SJSA1 (cell line): ENCODE measurements at places on chromosomes 3 and 15. TPM values are rescaled to one million over a fixed set of nuclear protein-coding genes. Genes with fewer than 3 reads are reported as not detected.
A peak's percentile ranks its signal among the peaks of the same experiment; 100 is the strongest.

PLSCR2 gene
- not detected in 2 replicates for total RNA-seq

LYZL4 gene
- total RNA-seq = not detected in 2 replicates

CYB561D2 gene
- total RNA-seq = 13.7 and 14.3 TPM in 2 replicates

PPP1R14D gene
- not detected in 2 replicates for total RNA-seq

CRBN gene
- 18.5 and 52.5 TPM in 2 replicates for total RNA-seq

CFAP161 gene
- total RNA-seq = not detected in 2 replicates

EPB42 gene
- not detected in 2 replicates for total RNA-seq

GRCh38 chr3:188476935-188477334, 323.0 kb downstream of the LPP start:
- DNase-seq = no peak

DNA sequence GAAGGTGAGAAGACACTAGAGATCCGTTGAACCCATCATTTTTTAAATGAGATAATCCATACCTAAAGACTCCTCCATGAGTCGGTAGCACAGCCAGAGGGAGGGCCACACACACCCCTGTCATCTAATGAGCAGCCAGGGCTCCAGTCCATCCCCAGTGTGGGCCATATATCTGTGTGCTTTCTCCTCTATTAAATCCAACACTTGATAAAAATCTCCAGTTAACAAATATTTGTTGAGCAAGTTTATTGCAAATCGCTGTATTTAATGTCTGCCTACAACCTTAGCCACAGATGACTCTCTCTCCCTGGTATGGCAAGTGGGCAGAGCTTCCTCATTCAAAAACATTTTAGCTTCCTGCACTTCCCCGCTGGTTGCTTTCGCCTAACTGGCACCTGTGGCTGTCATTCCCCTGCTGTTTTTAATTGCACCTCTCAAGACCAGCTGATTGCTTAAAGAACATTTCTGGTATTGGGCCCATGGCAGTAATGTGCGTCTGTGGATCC, 82.8 kb downstream of the SMAD3 start:
- DNase-seq = peak; percentile 68

GRCh38 chr3:19220311-19220710, 72.0 kb downstream of the KCNH8 start:
- no peak for DNase-seq

DNA sequence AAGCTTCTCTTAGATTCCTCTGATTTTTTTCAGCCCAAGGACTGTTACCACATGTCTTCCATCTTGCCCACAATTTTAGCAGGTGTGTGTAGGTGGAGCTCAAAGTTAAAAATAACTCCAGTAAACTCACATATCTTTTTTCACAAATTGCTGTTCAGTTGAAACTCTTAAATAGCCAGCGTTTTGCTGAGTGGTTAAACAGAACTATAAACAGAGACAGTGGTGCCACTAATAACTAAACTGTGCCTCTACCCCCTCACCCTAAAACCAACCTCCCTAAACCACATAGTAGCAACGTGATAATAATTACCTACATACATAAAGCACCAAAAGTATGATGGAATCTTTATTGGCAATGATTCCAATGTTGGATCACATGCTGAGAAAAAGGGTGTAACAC, 525.1 kb downstream of the PDCD6IP start:
- DNase-seq = no peak

DNA sequence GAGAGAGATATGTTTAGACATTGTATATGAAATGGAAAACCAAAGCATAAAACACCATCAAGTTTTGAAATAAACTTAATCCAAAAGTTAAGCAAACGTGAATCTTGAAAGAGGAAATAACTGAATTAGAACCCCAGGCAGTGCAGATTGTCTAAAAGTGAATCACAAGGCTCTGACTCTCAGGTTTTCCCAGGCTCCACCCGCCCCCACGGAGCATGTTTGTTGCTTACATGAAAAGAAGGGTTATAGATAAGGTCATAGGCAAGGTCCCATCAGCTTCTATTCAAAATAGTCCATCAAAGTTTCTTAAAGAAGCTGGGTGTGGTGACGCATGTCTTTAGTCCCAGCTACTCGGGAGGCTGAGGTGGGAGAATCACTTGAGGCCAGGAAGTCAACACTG, 29.0 kb upstream of the SLMAP start:
- DNase-seq = no peak

DNA sequence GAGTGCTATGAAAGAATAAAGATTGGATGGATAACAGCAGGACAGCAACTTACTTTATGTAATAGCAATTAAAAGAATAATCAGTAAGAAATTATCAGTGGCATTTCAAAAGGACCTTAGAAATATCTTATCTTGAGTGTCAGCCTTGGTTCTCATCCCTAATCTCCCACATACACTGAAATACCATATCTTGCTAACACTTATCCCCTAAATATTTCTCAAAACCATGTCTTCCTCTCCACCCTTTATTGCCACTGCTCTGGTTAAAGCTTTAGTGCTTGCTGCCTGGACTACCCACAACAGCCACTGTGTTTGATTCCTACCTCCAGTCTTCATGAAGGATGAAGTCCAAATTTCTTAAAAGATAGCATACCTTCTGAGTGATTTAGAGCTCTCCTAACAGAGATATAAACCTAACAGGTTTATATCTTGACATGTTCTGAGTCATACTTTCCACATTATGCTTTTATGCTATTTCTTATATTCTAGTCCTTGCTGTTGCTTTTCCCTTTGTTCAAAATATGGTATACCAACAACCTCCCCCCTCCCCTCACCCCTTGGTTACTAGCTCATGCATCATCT, 202.8 kb downstream of the RSRC1 start:
- no peak for DNase-seq

- no peak for DNase-seq
These were observed 215.6 kb upstream of the VEPH1 start for GRCh38 chr3:157718800-157719199.

- DNase-seq = no peak
These were observed 14.6 kb downstream of the HEMK1 start for GRCh38 chr3:50583897-50584296.

DNA sequence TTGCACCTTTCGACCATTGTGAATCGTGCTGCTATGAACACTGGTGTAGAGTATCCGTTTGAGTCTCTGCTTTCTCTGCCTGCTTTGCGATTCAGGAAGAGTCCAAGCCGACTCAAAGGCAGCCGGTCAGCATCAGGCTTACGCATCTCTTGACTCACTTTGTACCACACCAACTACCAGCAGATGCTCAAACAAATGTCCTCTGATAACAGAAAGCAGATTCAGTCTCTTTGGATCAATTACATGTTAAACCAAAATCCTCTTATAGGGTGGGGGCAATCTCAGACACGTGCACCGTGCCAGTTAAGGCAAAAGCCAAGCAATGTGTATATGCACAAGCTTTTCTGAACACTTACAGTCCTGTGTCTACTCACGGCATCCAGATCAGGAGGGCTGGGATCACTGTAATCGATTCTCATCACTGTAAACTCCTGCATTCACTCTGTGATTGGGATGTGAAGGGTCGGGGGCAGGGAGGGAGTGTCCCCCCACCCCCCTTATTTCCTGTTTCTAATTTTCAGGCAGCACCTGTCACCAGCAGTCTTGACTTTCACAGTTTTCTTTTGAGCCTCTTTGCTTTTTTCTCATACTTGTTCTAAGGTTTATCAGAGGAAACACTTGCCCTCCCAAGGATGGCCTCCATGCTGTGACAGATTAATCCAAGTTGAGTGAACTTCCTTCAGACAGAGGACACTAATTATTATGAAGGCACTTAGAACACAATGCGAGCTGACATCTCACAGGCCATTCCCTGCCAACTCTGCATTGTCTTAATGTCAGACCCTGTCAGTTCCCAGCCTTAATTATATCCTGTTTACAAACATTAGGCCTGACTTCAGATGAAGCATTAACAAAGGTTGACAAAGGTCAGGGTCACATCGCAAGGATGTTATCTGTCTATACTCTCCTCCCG, 153.5 kb downstream of the MECOM start:
- no peak for DNase-seq

GRCh38 chr15:57591822-57592367, at the start of gene MYZAP:
Gene MYZAP (plus strand): TSS chr15:57591904. CDS start chr15:57592035, 131 bp downstream.
- DNase-seq = no peak

DNA sequence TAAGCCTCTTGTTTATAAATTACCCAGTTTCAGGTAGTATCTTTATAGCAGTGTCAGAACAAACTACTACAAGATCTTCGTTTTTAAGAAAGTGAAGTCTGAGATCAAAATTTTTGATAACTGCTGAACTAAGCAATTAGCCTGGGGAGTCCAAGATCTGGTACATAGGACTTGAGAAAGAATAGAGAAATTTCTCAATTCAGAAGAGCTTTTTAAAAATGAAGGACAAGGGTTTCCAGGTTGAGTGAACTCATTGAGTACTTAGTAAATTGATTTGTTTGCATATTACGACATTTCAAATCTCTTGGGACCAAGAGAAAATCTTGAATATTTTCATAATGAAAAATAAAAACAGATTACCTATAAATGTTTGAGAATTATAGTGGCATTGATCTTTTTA, 386.6 kb upstream of the THRB start:
- no peak for DNase-seq

- DNase-seq = no peak
These were observed 294.9 kb downstream of the RORA start for GRCh38 chr15:60933900-60934885.

GRCh38 chr3:120820748-120821147, 78.2 kb downstream of the GTF2E1 start:
- DNase-seq = no peak

DNA sequence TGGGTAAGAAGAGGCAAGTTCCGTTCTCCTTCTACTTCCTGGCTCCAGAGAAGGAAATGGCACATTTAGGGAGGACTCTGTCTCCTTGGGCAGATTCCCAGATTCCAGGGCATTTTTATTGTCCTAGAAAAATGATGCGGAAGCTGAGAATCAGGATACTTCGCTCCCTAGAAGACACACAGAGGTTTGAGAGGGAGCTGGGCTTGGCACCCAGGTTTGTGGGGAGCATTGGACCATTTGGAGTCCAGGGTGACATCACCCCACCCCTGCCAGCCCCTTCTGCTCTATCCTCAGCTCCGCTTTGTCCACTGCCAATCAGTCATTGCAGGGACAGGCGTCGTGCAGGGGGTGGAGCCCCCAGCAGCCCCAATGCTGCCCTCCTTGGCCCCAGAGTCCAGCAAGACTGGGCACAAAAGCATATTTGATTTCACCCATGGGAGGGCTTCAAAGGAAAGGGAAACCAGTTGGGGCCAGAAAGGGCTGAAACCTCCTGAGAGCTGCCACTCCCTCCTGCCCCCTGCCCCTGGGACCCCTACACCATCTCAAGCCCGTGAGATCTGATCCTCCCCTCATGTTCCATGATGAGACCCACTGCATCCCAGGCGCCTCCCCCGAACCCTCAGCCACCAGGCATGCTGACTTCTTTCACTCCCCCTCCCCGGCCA, 129.8 kb upstream of the MEF2A start:
- peak; percentile 24 for DNase-seq

- DNase-seq = peak; percentile 92
These were observed 30.5 kb downstream of the LOXL1 start for GRCh38 chr15:73956743-73957135.

DNA sequence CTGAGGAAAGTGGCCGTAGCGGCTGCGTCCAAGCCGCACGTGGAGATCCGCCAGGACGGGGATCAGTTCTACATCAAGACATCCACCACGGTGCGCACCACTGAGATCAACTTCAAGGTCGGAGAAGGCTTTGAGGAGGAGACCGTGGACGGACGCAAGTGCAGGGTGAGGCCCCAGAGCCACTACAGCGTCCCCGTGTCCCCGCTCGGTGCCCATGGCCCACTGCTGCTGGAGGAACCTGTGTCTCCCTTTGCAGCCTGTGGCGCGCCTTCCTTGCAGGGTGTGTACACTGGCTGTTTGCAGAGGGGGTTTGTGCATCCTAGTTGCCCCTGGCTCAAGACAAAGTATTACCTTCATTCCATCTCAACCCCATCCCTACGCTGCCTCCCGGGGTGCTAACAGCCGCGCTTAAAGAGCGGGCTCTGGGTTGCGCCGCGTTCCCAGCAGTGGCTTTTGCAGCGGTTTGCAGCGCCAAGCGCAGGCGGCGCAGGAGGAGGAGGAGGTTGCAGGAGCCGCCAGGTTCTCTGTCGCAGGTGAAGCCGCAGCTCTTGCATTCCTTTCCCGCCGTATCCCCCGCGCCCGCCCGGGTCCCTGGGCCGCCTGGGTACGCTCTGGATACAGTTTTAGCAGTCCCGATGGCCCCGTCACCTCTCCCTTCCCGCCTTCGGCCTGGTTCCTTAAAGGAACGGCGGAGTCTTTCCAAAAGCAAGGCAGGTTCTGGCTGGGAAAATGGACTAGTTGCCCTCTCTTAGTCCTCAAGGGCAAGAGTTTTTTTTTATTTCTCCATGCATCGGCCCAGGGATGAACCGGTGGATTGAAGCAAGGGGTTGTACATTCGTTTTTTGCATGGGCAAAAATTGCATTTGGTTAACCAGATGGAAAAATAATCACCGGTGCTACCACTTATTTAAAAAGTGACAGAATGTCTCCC, 1.2 kb downstream of the CRABP1 start:
- DNase-seq = no peak

GRCh38 chr3:9098716-9099675, 135.7 kb upstream of the RAD18 start:
- DNase-seq = no peak

DNA sequence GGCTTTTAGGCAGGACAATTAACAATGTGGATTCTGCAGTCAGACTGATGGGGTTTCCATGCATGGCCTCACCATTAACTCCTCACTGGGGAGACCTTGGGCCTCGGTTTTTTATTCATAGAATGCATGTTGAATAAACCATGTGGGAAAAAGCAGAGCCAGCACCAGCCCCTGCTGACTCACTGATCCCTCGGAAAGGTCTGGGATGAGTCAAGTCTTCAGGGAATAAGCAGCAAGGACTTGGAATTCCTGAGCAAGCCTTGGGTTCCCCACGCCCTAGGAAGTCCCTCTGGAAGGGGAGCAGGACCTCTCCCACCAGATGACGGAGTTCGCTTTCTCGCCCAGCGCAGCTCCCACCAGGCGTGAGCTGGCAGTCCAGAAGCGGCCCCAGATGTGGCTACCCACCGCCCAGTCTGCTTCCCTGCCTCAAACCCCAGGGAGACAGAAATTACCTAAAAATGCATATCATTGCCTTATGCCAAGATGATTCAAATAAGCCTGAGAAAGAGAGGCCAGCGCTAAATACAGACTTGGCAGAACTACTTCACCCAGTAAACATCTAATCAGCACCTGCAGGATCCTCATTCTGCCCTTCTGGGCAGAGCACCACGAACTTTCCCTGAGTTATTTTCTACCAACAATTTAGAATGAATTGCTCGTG, 45.4 kb downstream of the BTD start:
- DNase-seq = peak; percentile 97

DNA sequence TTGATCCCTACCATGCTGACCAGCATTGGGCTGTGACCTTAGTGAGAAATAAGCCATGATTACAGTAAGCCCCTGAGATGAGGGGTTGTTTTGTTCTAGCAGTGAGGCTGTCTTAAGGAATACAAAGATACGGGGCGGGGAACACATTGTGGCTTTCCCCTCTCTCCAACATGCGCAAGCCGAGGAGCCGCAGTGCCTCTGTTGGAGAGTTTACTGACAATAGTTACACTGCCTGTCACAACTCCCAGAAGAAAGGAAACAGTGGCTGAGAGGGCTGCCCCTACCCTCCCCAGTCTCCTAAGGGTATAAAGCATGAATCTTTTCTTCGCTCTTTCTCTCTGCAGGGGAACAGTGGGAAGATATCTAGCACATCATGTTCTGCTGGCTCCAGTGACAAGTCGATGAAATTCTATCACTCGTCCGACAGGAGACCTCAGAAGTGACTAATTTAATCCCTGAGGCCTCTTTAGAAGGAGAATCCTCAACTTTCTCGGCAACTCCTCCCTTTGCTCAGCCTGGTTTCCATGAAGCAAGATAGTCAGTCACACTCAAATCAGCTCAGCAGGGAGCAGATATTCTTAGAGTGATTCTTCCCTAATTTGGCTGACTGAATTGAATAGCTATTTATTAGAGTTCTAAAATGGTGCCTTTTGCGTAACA, 409.0 kb upstream of the PROK2 start:
- no peak for DNase-seq

GRCh38 chr3:9156604-9157003, 92.8 kb downstream of the SRGAP3 start:
- no peak for DNase-seq
